ENCODE measurements at places on chromosomes 6 and 20.

DNA sequence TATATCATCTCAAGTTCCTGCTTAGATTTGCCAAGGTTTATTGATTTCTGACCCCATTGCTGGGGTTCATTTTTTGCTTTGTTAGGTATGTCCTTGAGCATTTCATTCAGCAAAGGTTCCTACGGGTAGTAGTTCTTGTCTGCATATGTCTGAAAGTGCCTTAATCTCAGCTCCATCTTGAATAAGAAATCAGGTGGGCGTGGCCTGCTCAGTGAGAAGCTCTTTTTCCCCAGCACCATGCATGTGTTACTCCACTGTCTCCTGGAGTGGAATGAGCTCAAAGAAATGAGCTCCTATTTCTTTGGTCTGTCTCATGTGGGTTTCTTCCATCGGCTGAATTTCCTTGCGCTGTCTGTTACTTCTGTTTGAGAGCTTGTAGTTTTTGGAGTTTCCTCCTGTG lies 201.9 kb downstream of the QKI start:
- DNase-seq: no peak
- no peak overlapping the region for H3K4me3 ChIP-seq
- no peaks in the 10 kb centered on the region for H3K4me1 ChIP-seq

DNA sequence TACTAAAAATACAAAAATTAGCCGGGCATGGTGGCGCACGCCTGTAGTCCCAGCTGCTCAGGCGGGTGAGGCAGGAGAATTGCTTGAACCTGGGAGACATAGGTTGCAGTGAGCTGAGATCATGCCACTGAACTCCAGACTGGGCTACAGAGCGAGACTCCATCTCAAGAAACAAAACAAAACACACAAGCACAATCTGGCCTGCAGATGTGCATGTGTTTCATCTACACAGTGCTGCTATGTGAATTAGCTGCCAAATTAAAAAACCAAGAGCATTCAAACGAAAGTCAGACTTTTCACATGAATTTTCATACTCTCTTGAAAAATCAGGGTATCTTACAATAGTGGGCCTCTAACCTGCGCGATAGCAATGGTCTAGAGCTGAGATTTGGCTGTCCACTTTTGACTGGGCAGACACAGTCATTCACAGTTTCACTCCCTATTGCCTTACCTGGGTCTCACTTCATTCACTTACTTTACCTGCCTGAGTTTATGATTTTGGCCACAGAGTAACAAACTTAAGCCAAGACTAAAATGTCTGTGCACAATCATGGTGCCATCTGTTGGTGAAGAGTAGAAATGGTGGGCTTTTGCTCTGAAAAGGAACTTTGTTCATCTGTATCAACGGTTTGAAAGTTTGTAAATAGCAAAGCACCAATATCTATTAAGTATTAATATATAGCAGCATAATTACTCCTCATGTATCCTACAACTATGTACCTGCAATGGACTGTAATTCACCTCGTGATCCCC lies 138.5 kb upstream of the UST start:
- H3K4me1 ChIP-seq: no peaks in the 10 kb centered on the region
- H3K27ac ChIP-seq: no peak overlapping the region
- DNase-seq: no peak
- no peaks in the 10 kb centered on the region for H3K36me3 ChIP-seq

GRCh38 chr6:94487371-94487770 lies 1068.0 kb upstream of the EPHA7 start:
- no peaks in the 10 kb centered on the region for H3K4me1 ChIP-seq
- DNase-seq: no peak
- H3K4me3 ChIP-seq: no peak overlapping the region
- H3K27ac ChIP-seq: no peak overlapping the region
- no peaks in the 10 kb centered on the region for H3K36me3 ChIP-seq

DNA sequence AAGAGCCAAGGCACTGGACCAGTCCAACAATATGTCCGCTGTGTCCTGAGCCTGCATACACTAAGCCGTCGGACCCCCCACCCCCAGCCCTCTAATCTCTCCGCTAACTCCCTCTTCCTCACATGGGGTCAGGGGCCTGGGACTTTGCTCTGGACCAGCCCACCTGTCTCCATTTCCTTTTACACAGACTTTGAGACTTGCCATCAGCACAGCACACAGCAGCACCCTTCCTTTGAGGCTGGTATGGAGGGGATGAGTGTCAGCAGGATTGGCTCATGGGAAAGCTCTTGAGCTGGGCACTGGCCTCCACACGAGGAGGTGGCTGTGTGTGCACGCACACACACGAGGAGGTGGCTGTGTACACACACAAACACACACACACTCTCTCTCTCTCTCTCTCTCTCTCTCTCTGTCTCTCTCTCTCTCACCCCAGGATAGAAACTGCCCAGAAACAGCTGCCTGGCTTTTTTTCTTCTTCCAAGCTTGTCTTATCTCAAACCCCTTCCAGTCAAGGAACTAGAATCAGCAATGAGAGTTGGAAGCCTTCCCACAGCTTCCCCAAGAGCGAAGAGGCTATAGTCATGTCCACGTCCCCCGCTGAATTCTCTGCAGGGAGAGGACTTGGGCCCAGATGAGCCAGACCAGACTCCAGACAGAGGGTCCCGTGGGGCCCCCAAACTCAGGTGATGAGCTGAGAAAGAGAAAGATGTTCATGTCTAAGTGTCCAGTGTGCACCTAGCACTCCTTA lies 18.6 kb downstream of the SLC9A8 start:
- H3K27me3 ChIP-seq: no peaks in the 10 kb centered on the region
- no peaks in the 10 kb centered on the region for H3K4me1 ChIP-seq
- no peak overlapping the region for H3K27ac ChIP-seq
- H3K36me3 ChIP-seq: peaks cover 20% of the 10 kb centered on the region

GRCh38 chr6:30691208-30691847 lies 544 bp upstream of the NRM start:
- peaks cover 17% of the 10 kb centered on the region for H3K36me3 ChIP-seq
- no peaks in the 10 kb centered on the region for H3K27me3 ChIP-seq
- DNase-seq: no peak
- peak overlapping the region; percentile 88 for H3K4me3 ChIP-seq
- peak overlapping the region; percentile 72 for H3K27ac ChIP-seq

- DNase-seq: no peak
- H3K36me3 ChIP-seq: no peaks in the 10 kb centered on the region
- no peak overlapping the region for H3K27ac ChIP-seq
- no peaks in the 10 kb centered on the region for H3K4me1 ChIP-seq
- H3K27me3 ChIP-seq: peaks cover 22% of the 10 kb centered on the region
Measured at GRCh38 chr6:88529726-88530125, 363.6 kb upstream of the CNR1 start.

DNA sequence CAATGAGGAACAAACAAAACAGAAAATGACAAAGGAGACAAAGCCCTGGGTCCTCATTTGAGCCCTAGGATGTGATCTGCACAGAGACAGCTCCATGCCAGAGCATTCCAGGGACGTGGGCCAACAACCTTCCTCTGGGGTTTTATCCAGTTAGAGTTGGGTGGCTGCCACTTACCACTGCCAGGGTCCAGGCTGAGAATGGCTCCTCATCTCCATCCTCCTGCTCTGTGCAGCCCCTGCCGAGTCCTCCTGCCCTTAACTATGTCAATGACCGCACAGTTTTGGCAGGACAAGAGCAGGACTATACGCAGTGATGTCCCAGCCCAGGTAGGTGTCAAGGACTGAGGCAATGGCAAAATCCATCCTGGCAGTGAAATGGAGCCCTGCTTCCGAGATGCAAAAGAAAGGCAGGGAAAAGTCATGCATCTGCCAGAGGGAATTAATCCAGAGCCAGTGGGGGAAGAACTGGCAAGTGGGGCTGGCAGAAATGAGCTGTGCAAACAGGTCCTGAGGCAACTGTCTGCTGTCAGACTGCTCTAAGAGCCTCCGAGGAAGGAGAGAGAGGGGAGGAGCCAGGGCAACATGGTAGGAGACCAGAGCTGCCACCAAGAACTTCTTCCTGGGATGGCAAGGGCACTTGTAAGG lies 449.4 kb downstream of the PTPRT start:
- no peak overlapping the region for H3K4me3 ChIP-seq
- H3K27ac ChIP-seq: no peak overlapping the region
- H3K4me1 ChIP-seq: no peaks in the 10 kb centered on the region
- no peak for DNase-seq

GRCh38 chr6:7727086-7727945 lies 1.4 kb downstream of the BMP6 start:
- peak overlapping the region; percentile 41 for H3K4me3 ChIP-seq
- no peak overlapping the region for H3K27ac ChIP-seq
- H3K36me3 ChIP-seq: no peaks in the 10 kb centered on the region
- peak; percentile 4 for DNase-seq
- peaks cover 9% of the 10 kb centered on the region for H3K4me1 ChIP-seq

DNA sequence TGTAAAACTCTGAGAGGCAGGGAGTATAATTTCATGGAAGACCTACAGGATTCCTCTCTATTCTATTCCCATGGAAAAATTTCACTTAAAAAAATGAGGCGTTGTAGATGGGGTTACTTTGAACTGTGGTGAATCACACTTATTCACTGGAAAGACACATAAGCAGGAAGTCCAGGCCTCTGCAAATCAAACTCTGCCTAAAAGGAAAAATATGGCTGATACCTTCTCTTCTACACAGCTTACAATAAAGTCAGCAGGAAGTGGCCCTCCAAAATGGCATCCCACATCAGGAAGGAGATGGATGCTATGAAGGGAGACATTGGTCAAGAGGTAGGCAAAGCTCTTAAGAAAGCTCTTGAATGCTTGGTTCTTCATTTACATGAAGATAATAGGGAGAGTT lies 115.9 kb downstream of the FYN start:
- H3K27ac ChIP-seq: peak overlapping the region; percentile 99
- peaks cover 86% of the 10 kb centered on the region for H3K36me3 ChIP-seq
- peaks cover 87% of the 10 kb centered on the region for H3K4me1 ChIP-seq
- DNase-seq: peak; percentile 53

DNA sequence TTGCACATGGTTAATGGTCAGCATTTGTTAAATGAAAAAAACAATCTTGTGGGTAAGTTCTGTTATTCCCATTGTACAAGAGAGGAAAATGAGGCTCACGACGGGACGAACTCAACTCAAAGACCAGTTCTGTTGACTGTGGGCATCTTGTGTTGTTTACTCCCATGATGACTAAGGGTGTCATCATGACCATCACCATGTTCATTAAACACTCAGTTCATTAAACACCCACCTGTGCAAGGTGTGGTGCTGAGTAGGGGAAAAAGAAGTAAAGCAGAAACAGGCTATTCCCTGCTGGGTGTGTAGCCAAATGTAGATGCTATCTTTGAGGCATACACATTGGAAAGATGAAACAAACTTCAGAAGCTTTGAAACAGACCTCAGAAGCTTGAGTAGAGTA lies 4.5 kb downstream of the CHMP4B start:
- H3K4me1 ChIP-seq: peaks cover 72% of the 10 kb centered on the region
- no peak for DNase-seq
- no peak overlapping the region for H3K4me3 ChIP-seq
- H3K27me3 ChIP-seq: no peaks in the 10 kb centered on the region
- H3K36me3 ChIP-seq: peaks cover 41% of the 10 kb centered on the region

DNA sequence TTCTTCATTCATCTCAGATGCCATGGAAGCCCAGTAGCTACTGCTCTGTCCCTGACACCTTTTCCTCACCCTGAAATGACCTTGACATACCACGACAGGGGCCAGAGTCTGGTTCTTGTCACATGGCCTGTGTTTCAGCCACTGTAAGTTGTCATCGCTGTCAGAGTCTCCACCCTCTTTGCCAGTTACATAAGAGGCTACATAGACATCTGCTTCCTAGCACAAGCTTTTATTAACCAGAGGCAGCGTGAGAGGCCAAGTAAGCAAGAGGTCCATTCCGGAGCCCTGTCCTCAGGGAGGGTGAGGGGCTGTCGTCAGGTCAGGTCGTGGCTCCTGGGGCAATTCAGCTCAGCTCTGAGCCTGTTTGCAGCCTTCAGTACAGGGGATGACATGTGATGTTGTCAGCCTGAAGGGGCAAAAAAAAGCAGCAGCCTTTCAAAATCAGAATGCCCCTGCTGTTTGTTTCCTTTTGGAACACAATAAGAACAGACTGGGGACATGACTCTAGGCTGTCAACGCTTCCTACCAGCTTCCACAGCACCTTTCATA lies 146.3 kb downstream of the MTFR2 start:
- no peaks in the 10 kb centered on the region for H3K36me3 ChIP-seq
- no peaks in the 10 kb centered on the region for H3K27me3 ChIP-seq
- no peaks in the 10 kb centered on the region for H3K4me1 ChIP-seq
- H3K4me3 ChIP-seq: no peak overlapping the region
- H3K27ac ChIP-seq: no peak overlapping the region

DNA sequence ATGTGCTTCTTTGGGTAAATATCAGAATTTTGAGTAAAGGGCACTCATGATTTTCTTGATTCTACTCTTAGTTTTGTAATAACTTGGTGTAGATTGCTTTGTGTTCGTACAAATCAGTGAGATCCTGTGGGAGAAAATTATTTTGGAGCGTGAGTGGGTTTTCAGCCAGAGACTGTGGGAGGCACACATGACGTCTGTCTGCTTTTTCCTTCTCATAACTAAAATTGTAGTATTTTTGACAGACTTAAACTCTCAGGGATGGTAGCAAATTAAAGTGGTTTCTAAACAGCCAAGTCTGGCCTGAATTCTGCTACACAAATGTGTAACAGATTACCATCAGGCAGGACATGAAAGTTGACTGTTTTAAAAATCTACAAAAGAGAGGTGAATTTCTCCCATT lies 222.6 kb downstream of the OTOR start:
- H3K4me1 ChIP-seq: no peaks in the 10 kb centered on the region
- H3K27me3 ChIP-seq: no peaks in the 10 kb centered on the region
- H3K36me3 ChIP-seq: no peaks in the 10 kb centered on the region
- no peak overlapping the region for H3K27ac ChIP-seq
- no peak for DNase-seq

DNA sequence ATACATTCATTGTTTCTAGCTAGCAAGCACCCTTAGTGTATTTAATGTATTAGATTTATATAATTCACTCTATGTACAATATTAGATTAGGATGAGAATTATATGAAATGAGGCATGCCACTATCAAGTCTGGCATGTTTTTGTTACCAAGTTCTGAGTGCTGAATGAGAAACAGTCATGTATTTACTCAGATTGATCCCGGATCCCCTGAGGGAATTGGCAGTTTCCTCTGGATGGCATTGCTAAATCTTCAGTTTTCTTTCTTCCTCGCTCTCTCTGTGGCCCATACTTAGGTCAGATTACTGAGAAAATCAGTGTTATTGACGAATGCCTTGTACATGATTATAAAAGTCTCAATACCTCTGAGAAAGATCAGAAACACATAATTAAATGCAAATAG lies 66.6 kb downstream of the CDKAL1 start:
- peaks cover 5% of the 10 kb centered on the region for H3K4me1 ChIP-seq
- peaks cover 24% of the 10 kb centered on the region for H3K36me3 ChIP-seq
- no peak overlapping the region for H3K27ac ChIP-seq
- H3K4me3 ChIP-seq: no peak overlapping the region

GRCh38 chr20:17849901-17850683 lies 118.5 kb downstream of the SNX5 start:
- no peak overlapping the region for H3K27ac ChIP-seq
- H3K27me3 ChIP-seq: peaks cover 1% of the 10 kb centered on the region
- H3K4me3 ChIP-seq: no peak overlapping the region
- DNase-seq: no peak
